ENCODE measurements at places on chromosomes 2 and 18.
A peak's percentile ranks its signal among the peaks of the same experiment; 100 is the strongest.

DNA sequence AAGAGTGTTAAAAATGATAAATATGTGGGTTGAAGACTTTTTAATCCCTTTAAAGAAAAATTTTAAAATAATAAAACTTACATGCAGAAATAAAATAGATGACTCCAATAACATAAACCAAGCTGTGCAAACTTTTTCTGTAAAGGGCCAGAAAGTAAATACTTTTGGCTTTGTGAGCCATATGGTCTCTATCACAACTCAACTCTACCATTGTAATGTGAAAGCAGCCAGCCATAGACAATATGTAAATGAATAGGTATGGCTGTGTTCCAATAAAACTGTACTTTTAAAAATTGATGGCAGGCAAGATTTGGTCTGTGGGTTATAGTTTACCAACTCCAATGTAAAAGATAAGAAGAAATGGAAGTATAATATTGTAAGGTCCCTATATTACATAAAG, 45.2 kb downstream of the SNED1 start:
- DNase-seq = no peak

DNA sequence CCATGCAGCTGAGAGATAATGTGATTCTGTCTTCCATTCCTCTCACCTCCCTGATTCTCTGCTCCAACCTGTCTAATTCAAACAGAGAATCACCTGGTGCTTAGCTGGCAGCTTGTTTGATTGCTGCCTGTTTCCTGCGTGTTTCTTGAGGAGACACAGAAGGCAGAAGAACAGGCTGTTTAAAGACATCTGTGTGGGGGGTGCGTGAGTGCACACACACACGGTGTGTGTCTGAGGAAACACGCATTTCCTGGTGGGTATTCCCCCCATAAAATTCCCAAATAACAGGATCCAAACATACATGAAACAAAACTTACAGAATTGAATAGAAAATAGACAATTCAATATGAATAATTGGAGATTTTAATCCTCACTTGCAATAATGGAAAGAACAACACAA, 29.3 kb upstream of the CRIM1 start:
- no peak for DNase-seq

DNA sequence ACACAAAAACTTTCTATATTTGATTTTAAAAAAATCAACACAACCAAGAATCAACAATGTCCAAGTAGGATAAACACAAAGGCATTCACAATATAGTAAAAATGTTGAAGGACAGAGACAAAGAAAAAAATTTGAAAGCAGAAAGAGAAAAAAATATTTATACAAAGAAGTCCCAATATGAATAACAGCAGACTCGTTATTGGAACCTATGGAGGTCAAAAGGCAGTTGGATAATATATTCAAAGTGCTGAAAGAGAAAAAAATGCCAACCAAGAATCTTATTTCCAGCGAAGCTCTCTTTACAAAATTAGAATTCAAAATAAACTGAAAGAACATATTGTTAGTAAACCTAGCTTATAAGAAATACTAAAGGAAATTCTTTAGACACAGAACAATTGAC, 859.5 kb downstream of the LRP1B start:
- no peak for DNase-seq

DNA sequence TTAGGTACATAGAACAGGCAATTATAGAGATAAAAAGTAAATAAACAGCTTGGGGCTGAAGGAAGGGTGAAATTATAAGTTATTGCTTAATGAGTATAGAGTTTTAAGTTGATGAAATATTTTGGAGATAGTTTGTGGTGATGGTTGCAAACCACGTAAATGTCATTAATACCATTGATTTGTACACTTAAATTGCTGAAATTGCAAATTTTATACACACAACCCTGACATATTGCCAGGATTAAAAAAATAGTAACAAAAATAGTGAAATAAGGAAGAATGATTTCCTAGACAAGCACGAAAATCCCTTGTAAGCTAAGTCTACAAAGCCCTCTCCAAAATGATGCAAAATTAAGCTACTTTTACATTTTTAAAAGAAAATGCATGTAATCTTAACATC, 46.2 kb upstream of the RAB6D start:
- DNase-seq = no peak

DNA sequence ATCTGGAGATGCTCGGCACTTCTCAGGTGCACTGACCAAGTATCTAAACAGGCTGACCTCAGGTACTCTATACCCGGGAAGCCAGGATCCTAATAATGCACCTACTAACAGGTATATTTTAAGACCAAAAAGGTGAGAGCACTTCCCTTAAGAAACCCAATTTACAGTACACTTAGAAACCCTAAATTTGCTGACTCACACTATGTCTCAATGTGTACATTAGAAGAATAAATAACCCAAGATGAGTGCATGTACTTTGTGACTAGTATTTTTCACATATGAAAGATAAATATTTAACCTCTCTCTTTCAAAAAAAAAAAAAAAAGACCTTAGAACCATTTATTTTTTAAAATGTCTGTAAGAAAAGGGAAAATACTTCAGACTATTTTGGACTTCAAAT, 118.8 kb downstream of the ZNF516 start:
- DNase-seq = no peak

- no peak for DNase-seq
Observed at GRCh38 chr2:181025004-181025403, 44.6 kb downstream of the UBE2E3 start.

DNA sequence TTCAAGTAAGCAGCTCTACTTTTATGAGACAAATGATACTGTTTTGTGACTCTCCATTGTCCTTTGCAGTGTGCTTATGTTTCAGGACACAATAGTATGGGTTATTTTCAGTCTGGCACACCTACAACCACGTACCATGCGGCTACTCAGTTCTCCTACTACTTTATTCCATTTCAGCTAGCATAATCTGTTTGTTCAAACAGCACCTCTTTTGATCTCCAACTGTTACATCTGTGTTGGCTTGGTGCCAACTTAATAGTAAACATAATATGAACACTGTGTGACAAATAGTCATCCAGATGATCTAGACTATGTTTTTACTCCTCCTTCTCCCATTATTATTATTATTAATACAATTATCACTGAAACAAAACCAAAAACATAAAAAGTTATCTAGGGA, 40.5 kb downstream of the MYO3B start:
- DNase-seq = no peak

DNA sequence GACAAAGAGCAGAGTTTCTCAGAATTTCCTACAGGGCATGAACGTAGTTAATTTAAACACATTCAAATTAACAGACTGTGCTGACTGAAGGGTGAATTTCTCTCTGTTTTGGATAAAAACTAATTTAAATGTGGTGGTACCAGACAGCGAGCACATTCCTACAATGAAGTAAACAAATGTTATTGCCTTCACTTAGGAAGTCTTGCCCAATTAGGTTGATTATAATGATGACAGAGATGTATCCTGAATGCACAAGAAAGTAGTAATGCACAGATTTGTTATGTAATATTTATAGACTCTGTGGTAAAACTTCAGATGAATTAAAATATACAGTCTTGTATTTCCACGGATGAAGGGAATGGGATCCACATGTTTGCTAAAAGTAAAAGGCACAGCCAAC, 507.2 kb downstream of the EPHA4 start:
- DNase-seq = no peak

GRCh38 chr2:131413148-131413747, 49.3 kb upstream of the RAB6D start:
- peak; percentile 45 for DNase-seq

DNA sequence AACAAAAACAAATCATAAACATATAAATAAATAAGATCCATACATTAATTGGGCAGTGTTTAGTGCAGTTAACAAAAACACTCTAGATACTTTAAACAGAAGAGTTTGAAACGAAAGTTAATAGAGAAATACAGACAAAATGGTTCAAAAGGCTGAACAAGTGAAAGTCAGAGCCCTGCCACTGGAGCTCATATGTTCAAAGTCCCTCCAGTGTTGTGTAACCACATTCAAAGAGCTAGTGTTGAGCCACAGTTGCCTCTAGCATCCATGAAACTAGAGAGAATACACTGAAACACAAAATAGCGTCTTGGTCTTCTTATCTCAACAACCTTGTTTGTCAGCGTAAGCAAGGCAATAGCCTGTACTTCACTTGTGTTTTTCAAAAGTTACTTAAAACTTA, 1309.8 kb upstream of the NRXN1 start:
- DNase-seq = no peak

GRCh38 chr2:72932045-72932740, 14.9 kb downstream of the EMX1 start:
- no peak for DNase-seq

- no peak for DNase-seq
Observed at GRCh38 chr18:26978812-26979341, 113.4 kb upstream of the AQP4 start.

DNA sequence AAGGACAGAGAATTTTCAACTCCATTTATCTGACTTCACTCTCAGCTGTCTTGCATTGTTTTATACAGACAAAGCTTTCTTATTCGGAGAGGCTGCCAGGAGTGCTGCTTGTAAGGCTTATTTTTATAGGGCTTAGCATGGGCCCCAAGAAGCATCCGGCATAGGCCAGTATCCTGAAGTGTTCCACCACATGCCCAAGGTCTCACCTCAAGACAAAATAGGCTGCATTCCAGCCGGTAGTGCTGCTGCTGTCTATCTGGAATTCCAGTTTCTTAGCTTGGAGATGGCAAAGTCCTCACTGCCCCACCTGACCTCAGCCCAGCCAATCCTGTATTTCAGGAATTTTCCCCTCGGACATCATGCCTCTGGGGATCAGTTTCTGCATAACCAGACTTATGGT, 47.6 kb upstream of the MCFD2 start:
- DNase-seq = no peak

- no peak for DNase-seq
Observed at GRCh38 chr2:7007846-7008741, 90.9 kb downstream of the RNF144A start.

- DNase-seq = peak; percentile 65
Observed at GRCh38 chr2:37324786-37325624, at the start of gene PRKD3. Gene PRKD3, minus strand, starts transcription at chr2:37324833. Its CDS starts 8,309 bp downstream, at chr2:37316524.

DNA sequence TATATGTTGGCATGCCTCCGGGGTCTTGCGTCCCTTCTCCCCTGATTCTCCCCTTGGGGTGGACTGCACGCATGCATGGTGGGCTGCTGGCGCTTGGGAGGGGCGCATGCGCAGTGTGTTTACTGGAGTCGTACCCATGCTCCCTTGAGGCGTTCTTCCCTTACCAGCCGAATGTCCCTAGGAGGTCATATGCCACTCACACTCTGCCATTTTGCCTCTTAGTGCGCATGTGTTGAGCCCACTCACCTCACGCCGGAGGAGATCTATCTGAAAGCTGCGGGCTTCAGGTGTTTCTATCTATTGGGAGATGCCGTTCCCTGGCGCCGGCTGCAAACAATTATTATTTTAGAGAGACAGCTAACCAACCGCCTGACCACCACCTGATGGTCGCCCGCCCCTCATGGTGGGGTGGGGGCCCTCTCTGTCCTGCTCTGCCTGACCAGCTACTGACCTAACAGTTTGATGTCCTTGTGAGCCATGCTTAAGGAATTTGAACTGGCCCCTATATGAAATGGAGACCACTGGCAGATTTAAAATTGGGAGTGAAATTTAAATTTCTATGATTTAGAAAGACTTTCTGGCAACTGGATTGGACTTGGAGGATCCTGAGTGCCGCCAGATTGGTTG, 179.6 kb downstream of the RNF144A start:
- DNase-seq = no peak

- no peak for DNase-seq
Observed at GRCh38 chr2:19883971-19884720, 17.6 kb downstream of the TTC32 start.

DNA sequence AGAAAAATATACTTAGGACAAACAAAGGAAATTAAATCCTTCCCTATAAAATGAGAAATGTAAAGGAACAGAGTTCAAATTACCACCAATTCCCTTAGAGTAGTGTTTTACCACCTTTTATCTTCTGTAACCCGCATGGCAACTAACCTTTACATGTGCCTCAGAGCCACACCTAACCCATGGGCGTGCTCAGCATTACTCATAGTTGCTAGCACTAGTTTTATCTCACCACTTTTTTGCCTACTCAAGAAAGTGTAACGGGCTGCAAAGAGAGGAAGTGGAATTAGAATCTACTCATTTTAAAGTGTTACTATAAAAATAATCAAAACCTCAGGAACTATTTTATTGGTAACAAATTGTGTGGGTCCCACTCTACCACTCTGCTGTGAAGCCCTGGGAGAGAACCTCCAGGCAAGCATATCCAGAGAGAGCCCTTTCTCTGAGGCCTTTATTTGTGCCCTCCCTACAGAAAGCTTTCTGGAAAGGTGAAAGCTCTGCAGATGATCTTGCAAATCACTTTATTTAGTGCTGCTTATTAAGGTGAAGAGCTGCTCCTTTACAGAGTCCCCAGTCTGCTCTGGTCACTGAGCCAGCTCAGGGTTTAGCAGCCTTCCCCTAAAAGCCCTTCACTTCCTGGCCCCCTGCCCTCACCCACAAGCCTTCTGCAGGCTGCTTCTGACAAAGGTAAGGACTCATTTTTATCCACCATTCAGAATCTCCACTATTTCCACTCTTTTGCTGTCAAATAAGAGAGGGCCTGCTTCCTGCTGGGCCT, 98.8 kb downstream of the TRABD2A start:
- no peak for DNase-seq

GRCh38 chr2:151228847-151229512, 32.7 kb downstream of the RBM43 start:
- DNase-seq = no peak

- DNase-seq = no peak
Observed at GRCh38 chr2:189951791-189952535, 110.6 kb downstream of the MSTN start.

DNA sequence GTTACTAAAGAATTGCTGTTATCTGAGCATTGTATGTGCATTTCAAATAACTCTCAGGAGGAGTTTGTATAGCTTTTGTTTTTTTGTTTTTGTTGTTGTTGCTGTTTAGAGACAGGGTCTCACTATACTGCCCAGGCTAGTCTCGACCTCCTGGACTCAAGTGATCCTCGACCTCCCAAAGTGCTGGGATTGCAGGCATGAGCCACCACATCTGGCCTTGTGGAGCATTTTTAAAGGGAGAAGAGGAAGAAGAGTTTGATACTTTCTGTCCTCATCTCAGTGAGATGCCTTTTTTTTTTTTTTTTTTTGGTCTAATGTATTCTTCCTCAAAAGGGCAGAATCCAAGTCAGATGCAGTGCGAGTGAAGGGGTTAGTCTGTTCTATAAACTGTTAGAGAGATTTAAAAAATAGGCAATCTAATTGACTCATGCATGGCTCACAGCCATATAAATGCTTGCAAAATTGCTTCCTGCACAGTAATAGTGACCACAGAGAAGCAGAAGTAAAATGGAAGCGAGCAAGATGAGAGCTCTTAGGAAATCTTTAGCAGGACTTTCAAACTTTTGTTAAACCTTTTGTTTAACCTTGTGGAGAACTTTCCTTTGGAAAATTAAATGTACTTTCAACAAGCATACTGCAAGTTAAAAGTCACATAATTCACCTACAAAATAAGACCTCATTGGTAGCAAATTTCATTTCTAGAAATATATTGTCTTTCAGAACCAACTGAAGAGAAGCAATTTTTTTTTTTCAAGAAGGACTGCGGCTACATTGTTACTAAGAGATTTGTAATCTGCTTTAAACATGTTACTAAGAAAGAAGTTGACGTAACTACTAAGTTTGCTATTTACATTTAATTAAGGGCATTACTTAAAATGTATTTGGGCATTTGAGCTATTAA, 52.3 kb upstream of the ROCK1 start:
- no peak for DNase-seq

Measured in neural crest cell (in vitro differentiated cells).